ENCODE measurements at places on chromosomes 13 and 19.

- no peak for DNase-seq
Observed at GRCh38 chr13:72253754-72254153, 386.8 kb upstream of the DACH1 start.

DNA sequence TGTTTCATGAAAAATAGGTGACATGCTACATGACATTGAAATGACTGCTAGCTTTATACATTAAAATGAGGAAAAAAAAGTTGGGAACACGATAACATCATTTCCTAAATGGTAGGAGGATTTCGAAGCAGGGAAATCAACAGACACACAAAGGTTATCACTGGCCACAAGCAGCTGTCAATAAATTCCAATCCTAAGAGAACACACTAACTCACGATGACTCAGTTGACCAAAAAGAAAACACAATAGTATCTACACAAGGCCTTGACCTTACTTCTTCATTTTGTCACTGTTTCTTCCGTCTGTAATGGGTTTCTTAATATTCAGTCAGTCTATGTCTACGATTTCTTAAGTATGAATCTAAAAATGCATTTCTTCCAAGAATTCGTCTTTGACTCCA, 36.5 kb downstream of the STARD13 start:
- no peak for DNase-seq

- DNase-seq: no peak
Observed at GRCh38 chr13:44680746-44681355, 104.7 kb upstream of the TSC22D1 start.

DNA sequence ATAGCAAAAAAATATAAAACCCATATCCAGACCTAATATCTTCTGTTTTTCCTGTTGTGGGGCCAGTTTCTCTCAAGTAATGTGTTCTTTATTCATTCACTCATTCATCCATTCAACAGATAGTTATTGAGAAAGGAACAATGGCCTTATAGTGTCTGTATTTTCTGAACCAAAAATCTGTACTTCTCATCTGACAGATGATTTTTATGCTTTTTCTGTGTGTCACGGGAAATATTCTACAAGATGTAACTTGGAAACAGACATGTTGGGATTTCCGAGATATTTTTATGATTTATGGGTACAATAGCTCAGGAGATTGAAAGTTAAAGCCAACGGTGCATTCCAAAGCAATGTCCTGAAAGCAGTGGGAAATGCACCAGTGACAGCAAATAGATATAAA, 5.7 kb downstream of the ACOD1 start:
- no peak for DNase-seq

- peak; percentile 75 for DNase-seq
Observed at GRCh38 chr19:1025960-1026782, at the start of gene CNN2. TSS of gene CNN2 (plus strand) at chr19:1026608. CDS start at chr19:1026662, 54 bp downstream.

DNA sequence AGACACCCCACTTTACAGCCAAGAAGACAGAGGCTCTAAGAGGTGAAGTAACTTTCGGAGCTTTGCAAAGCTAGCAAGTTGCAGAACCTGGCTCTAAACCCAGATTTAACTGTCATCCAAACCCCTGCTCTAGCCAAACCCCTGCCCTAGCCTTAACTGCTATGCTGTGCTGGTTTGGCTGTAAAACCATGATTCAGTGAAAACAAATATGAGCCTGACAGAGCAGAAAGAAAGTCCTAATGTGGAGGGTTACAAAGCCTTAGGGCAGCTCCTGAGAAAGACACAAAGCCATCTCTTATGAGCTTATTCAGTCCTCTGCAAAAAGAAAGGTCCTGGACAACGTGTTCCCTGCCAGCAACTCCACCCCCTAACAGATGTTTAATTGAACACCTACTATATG, 172.8 kb downstream of the KATNAL1 start:
- no peak for DNase-seq

DNA sequence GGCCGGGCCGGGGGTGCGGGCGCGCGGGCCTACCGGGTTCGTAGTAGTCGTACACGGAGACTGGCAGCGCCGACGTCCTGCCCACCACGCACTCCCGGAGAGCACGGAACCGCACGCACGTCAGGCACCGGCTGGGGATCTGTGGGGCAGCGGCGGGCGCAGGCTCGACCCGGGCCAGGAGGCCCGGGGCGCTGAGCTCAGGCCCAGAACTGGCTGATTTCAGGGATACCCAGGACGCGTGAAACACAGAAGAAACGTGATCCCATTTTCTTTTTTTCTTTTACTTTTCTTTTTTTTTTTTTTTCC, 9.0 kb downstream of the F2RL3 start:
- no peak for DNase-seq

- no peak for DNase-seq
Observed at GRCh38 chr13:51957377-51958216, 53.7 kb downstream of the ATP7B start.

DNA sequence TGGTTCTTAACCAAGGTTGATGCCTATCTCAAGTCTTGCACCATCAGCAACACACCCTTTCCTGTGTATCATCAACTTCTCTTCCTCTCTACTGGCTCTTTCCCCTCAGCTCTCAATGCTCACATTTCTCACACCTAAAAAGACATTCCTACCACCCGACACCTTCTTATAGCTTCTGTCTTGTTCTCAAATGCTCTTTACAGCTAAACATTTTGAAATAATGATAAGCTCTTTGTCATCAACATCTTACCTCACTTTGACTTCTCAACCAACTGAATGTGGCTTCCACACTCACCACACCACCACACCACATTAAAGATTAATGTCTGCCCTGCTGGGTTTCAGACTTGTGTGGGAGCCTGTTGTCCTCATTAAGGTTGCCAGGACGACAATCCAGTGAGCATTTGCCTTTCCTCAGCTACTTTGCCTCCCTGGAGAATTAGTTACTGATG, 67.8 kb downstream of the RXFP2 start:
- peak; percentile 20 for DNase-seq

DNA sequence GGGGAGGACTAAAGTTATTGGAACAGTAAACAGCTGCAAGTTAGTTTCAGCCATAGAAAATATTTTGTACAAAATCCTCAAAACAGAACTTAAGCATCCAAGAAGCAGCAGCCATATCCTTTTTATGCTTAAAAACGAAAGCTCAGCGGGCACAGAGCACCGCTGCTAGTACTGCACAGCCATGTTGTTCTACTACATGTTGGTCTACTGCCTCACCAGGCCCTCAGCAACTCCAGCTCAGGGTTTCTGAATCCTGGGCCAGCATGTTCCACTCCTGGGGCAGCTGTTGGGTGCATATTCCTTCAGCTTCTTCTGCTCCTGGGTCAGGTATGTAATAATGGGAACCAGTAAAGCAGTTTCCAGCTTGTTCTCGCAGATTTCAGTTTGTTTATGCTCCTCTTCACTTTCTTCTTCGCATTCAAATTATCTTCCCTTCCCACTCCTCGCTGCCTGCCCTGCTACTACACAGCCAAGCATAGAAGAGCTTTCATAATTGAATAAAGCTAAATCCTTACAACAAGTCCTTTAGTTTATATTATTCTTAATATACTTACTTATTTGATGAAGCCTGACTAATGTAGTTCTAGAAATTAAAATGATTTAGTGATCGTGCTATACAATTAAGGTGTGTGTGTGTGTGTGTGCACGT, 820.5 kb upstream of the ATXN8OS start:
- DNase-seq: no peak

DNA sequence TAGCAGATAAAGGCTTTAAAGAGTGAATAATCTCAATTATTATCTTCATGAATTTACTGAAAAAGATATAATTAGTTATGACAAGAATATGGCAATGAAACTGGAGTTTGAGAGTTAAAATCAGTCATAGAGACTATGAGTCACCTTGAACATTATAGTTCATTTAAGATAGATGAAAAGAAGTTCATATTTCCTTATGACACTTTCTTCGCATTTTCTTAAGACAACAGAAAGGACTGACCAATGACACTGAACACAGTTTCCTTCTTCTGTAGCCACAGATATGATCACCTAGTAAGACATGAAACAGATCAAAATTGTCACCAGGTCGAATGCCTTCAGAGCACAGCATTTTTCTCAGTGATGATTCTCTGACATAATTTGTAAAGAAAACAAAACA, 202.1 kb downstream of the KLF12 start:
- peak; percentile 13 for DNase-seq

- DNase-seq: no peak
Observed at GRCh38 chr19:46406976-46407375, 6.4 kb downstream of the CCDC8 start.

- DNase-seq: no peak
Observed at GRCh38 chr19:33312065-33312464, 9.7 kb upstream of the CEBPA start.

- DNase-seq: no peak
Observed at GRCh38 chr13:26749285-26749684, 11.3 kb downstream of the GPR12 start.

- peak; percentile 11 for DNase-seq
Observed at GRCh38 chr19:47106821-47107201, 6.8 kb downstream of the ZC3H4 start.

DNA sequence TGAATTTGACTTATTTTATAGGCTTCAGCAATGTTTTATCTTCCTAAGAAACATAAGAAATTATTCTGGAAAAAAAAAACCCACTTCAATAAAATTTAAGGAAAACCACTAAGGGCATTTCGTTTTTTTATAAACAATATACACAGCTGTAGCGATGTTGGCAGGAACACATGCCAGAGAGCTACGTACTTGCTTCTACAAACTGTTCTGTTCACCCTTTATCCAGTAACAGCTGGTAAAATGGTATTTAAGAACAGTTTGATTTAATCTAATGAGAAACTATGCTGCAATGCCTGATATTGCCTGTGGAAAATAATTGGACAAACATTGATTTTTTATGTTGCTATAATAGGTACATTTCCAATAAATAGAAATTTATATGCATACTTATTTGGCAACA, 137.2 kb upstream of the DACH1 start:
- DNase-seq: no peak

DNA sequence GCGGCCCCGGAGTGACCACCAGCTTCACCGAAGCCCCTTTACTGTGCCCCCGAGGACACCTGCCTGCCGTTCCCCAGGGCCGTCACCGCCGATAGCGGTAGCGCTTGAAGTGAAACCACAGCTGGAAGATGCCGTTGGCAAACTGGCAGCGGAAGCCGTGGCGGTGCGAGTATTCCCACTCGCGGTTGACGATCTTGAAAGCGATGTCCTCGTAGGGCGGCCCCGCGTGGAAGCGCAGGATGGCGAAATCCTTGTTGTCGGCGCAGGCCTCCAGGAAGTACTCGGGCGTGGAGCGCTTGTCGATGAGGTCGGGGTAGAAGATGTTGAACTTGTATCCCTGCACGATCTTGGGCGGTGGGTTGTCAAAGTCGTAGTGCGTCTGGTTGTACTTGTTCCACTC, 5.2 kb upstream of the TBXA2R start:
- no peak for DNase-seq

- no peak for DNase-seq
Observed at GRCh38 chr19:27905074-27905473, 1307.9 kb downstream of the UQCRFS1 start.

DNA sequence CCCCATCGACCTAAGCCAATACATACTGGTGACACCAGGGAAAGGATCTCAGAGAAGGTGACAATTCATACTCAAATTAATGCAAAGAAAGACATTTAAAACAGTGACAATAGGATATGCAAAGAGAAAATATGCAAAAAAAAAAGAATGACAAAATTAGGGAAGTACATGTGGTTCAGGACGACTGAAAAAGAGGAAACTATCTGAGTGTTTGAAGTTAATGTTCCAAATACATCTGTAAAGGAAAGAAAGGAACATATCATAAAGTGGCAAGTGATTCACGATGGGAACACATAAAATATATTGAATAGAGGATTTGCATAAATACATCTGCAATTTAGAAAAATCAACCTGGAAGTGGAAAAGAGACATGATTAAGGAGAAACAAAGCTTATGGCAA, 441.4 kb downstream of the SLITRK5 start:
- no peak for DNase-seq

DNA sequence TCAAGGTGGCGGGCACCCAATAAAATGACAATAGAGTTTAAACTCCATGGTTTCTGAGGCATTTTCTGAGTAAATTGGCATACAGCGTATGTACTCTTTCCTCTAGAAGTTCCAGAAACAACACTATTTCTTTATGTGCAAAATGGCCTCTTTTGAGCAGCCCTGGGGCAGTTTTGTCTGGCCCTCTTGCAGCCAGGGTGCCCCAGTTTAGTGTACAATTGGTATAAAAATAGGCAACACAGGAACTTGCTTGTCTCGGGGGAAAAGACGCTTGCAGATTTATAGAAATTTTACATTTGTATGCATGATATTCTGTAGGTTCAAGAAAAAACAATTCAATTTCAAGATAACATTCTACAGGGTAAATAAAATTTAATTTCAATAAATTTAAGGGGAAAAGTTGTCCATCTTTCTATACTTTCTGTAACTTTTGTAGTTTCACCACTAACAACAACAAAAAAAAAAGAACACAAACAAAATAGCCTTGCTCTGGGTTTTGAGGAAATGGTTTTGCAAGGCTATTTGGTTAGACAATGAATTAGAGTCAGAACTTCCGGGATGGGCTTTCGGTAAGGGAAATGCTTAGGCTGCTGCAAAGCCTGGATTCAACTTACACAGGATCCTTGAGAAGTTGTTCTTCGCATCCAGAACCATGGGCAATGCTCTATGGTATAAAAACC, 45.3 kb downstream of the LRCH1 start:
- DNase-seq: peak; percentile 29

- DNase-seq: no peak
Observed at GRCh38 chr19:39514840-39515550, at the start of gene SELENOV. TSS of gene SELENOV (plus strand) at chr19:39515139. CDS start at chr19:39515213, 74 bp downstream.

DNA sequence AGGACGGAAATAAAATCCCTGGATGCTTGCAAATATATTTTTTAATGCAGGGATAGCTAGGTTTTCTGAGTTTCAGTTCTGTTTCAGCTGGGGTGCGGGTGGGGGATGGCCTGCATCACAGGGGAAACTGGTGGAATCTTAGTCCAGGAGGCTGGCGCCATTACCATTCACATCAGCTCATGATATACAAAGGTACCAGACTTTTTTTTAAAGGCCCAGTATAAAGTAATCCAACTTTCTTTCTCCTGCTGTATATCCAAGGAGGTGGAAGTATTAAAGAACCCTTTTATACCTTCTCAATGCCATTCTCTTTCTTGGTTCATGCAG, 343.8 kb downstream of the KCNRG start:
- no peak for DNase-seq

GRCh38 chr19:8702350-8702749, 3.8 kb upstream of the ACTL9 start:
- peak; percentile 73 for DNase-seq

GRCh38 chr19:23563326-23563725, 123.7 kb downstream of the ZNF675 start:
- no peak for DNase-seq

Data from activated CD4-positive, alpha-beta T cell treated with anti-CD3 and anti-CD28 coated beads, Interleukin-2, Interleukin-6, amounts not matched to agents 100 ng/mL and 50 ng/mL, durations not matched to agents 16 hours and 8 hours (primary cell).